ENCODE measurements at places on chromosomes 16 and 17.

GRCh38 chr16:78437352-78437968, 338.0 kb downstream of the WWOX start:
- no peak for DNase-seq

DNA sequence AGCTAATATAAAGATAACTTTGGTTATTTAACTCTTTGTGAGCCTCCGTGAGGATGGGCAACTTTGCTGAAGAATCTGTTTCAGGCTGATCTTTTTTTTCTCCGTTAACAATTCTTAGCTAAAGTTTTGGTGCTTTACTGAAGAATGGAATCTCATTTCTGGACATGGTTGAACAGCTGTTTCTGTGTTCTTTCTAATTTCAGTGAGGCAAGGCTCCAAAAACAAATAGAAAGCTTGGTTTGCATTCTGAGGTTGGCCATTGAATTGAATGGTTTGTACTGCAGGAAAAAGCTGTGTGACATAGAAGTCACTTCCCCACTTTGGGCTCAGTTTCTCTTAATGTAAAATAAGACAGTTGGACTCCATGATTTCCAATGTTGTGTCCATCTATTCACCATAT, 22.3 kb upstream of the HLF start:
- no peak for DNase-seq

GRCh38 chr16:76461836-76462235, 184.6 kb downstream of the CNTNAP4 start:
- no peak for DNase-seq

GRCh38 chr17:72887322-72887721, 205.2 kb downstream of the SLC39A11 start:
- no peak for DNase-seq

- peak; percentile 48 for DNase-seq
These were observed 67.0 kb downstream of the N4BP1 start for GRCh38 chr16:48542966-48543365.

DNA sequence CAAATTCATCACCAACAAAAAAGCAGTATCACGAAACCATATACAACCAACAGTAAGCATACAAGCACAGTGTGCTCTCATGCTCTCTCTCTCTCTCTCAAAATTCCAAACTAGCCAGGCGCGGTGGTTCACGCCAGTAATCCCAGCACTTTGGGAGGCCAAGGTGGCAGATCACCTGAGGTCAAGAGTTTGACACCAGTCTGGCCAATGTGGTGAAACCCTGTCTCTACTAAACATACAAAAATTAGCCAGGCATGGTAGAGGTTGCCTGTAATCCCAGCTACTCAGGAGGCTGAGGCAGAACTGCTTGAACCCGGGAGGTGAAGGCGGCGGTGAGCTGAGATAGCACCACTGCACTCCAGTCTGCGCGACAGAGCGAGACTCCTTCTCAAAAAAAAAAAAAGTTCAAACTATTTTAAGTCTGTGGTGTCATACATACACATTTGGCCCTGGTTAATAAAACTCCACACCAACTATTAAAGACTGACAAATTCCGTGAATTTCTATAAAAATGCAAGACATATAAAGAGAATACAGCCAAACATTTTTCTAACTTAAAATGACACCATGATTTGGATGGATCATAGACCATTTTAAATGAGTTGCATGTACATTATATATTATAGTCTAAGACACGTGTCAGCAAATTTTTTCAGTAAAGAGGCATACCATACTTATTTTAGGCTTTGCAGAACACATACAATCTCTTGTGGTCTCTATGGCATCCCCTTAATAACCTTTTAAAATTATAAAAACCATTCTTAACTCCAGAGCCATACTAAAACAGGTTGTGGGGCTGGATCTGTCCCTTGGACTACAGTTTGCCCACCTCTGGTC, 30.9 kb downstream of the GLG1 start:
- no peak for DNase-seq

DNA sequence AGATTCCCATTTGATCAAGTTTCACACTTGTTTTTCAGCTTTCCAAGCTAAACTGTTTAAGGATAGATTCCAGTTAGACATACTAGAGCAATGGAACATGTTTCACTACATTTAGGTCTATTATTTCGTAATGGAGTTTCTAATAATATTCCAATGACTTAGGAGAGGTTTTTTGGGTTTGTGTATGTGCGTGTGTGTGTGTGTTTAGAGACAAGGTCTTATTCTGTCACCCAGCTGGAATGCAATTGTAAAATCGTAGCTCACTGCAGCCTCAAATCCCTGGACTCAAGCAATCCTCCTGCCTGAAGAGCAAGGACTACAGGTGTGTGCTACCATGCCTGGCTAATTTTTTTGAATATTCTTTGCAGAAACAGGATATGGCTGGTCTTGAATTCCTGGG, 426.3 kb downstream of the ZFHX3 start:
- DNase-seq = no peak

DNA sequence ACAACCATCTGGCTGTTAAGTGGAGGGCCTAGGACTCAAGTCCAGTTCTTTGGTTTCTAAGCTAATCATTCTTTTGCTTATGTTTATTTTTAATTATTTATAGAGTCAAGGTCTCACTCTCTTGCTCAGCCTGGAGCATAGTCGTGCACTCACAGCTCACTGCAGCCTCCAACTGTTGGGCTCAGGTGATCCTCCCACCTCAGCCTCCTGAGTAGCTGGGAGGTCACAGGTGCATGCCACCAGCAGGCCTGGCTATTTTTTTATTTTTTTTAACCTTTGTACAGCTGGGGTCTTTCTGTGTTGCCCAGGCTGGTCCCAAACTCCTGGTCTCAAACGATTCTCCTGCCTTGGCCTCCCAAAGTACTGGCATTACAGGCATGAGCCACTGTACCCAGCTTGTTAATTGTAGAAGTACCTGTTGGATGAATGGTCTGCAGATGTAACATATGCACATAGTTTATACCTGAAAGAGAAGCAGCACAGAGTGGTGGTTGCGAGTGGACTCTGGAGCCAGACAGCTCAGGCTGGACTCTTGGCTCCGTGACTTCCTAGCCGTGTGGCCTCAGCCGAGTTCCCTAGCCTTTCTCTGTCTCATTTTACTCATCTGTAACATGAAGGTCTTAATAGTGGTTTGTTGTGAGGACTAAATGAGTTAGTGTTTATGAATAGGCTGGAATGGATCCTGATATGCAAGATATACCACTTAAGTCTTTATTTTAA, 337.5 kb downstream of the SNX29 start:
- no peak for DNase-seq

DNA sequence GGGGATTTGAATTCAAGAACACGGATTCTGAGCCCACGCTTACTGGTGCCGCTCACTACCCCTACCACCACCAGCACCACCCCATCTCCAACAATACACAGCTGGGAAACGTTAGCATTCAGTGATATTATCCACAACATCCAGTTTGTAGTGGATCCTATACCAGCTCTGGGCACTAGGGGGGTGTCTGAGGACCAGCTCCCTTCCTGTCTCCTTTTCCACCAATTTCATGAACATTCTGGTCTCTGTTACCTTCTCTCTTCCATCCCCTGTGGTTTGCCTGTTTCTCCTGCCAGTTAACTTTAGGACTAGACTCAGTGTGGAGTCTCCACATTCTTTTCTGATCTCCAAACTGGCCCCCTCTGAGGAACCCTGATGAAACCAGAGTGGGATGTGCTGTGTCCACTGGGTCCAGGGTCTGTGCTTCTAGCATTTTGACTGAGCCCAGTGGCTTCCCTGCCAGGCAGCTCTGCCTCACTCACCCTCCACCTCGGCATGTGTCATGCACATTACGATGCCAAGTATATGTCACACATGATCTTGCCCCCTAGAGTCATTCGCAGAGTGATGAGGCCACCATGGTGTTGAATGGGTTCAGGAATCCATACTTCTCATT, 187.0 kb upstream of the CDH13 start:
- no peak for DNase-seq

GRCh38 chr17:7477392-7478275, 1.8 kb downstream of the ZBTB4 start:
- DNase-seq = peak; percentile 82

- DNase-seq = no peak
These were observed 63.7 kb downstream of the CACNG1 start for GRCh38 chr17:67107811-67108775.

- no peak for DNase-seq
These were observed 112.7 kb downstream of the VPS53 start for GRCh38 chr17:601926-602303.

GRCh38 chr16:27977966-27978365, 85.5 kb downstream of the GSG1L start:
- peak; percentile 13 for DNase-seq

DNA sequence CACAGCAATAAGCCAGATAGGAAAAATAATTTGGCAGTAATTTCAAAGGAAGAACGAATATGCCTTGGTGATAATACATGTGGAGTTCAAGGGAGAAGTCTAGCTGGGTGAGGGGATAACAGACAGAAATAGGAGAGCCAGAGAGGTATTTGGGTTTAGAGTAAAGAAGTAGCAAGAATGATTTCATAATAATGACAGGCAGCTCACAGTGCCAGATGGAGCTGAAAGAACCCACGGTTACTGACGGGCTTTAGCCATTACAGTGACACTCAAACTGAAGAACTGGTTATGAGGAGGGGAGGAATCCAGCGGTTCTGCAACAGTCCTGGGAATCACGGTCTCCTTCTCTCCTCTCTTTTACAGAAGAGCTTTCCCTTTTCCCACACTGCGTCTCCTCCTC, 2.2 kb downstream of the OR4D1 start:
- DNase-seq = no peak

Data from sigmoid colon (tissue), 7 donors.